ENCODE measurements at places on chromosomes 2 and 18. TPM values are rescaled to one million over a fixed set of nuclear protein-coding genes. Genes with fewer than 3 reads are reported as not detected.

DNA sequence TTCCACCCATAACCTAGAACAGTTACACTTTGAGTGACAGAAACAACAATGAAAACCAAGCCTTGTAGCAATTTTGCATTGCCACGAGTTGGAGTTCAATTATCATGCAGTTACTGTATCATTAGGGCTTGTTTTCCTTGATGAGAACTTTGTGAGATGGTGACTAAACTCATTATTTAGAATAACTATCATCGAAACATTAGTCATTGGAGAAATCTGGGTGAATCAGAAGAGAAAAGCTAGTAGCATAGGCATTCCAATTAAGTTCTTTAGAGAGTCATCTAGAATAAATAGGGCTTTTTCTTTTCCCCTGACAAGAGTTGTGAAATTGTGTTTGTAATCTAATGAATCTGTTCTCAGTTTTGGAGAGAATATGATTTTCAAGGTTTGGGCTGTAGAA lies 122.8 kb upstream of the DOCK10 start:
- H3K4me3 ChIP-seq = no peak overlapping the region
- no peaks in the 10 kb centered on the region for H3K36me3 ChIP-seq
- no peak for DNase-seq
- H3K4me1 ChIP-seq = peaks cover 4% of the 10 kb centered on the region
- H3K27ac ChIP-seq = no peak overlapping the region

- no peak overlapping the region for H3K4me3 ChIP-seq
- no peak overlapping the region for H3K27ac ChIP-seq
- peaks cover 14% of the 10 kb centered on the region for H3K4me1 ChIP-seq
Observed at GRCh38 chr2:171310889-171311288, 122.9 kb downstream of the METTL8 start.

DNA sequence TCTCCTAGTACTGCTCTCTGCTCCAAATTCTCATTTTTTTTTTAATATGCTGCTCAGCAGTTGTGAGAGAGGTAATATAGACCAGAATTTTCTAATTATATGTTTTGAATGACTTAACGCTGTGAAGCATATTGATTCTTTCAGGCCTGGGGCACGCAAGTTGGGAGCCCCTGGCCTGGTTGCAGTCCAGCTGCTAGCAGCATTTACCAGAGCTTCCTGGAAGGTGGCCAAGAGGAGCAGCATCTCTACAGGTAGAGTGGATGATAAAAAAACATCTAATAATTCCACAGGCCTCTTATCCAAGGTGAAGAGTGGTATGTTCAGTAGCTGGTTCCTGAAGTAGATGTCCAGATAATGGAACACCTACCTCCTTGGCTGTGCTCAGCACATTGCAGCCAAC lies 7.3 kb upstream of the UGP2 start:
- no peaks in the 10 kb centered on the region for H3K27me3 ChIP-seq
- H3K4me1 ChIP-seq = no peaks in the 10 kb centered on the region
- H3K4me3 ChIP-seq = no peak overlapping the region
- no peak for DNase-seq
- H3K27ac ChIP-seq = no peak overlapping the region
- H3K36me3 ChIP-seq = no peaks in the 10 kb centered on the region

The TCF7L1 gene
- total RNA-seq = 0.07 TPM

GRCh38 chr2:11404376-11405073 lies 60.1 kb upstream of the ROCK2 start:
- no peak overlapping the region for H3K4me3 ChIP-seq
- DNase-seq = no peak
- no peaks in the 10 kb centered on the region for H3K4me1 ChIP-seq
- no peak overlapping the region for H3K27ac ChIP-seq
- no peaks in the 10 kb centered on the region for H3K27me3 ChIP-seq
- H3K36me3 ChIP-seq = no peaks in the 10 kb centered on the region

DNA sequence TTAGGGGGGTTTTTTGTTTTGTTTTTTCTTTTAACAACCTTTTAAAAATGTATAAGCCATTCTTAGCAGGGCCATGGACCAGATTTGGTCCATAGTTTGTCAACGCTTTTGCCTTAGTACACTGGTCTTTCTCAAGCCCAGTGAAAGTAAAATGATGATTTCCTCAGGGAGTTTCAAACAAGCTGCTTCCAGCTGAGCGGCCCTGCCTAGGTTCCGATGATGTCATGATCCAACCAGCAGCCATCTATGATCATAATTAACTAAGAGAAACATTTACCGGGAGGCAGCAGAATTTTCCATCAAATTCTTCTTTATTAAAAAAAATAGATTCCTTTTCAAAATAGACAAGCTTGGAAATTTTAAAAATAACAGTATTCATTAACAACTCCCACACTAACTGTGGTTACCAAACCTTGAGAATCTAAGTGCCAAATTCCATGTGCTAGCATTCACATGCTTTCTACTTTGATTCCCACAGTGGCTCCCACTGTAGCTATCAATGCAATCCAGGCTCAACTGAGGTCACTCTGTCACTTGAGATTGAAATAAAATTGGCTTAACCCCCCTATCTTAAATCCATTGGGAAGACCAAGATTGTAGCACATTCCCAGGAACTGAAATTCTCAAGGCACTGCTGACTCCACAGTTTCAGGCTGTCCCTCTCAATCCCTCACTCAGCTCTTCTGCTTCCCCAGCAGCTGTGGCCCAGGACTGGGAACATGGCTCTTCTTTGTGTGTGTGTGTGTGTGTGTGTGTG lies 148.9 kb downstream of the RNF152 start:
- H3K27me3 ChIP-seq = peaks cover under 1% of the 10 kb centered on the region
- H3K4me1 ChIP-seq = no peaks in the 10 kb centered on the region
- DNase-seq = no peak
- no peaks in the 10 kb centered on the region for H3K36me3 ChIP-seq

The UGT1A3 gene
- total RNA-seq = not detected

The FSIP2 gene
- total RNA-seq = not detected

DNA sequence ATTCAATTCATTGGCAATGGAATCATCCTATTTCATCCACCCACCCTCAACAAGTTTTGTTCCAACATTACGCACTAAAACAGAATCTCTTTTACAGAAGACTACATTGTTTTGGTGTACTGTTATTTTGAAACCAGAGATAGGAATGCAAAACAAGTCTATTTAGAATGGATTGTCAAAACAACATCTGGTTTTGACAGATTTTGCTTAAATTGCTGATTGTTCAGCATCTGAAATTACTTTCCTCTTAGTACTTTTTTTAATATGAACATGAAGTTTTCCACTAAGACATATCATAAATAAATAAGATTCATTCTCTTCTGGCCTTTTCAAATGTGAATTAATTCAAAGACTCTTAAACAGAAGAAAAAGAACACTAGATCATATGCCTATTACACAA lies 323.9 kb upstream of the TFPI start:
- H3K27me3 ChIP-seq = no peaks in the 10 kb centered on the region
- H3K4me1 ChIP-seq = no peaks in the 10 kb centered on the region
- H3K4me3 ChIP-seq = no peak overlapping the region
- no peaks in the 10 kb centered on the region for H3K36me3 ChIP-seq
- DNase-seq = no peak
- H3K27ac ChIP-seq = no peak overlapping the region

GRCh38 chr18:78494204-78495085 lies 485.2 kb upstream of the SALL3 start:
- H3K4me3 ChIP-seq = no peak overlapping the region
- H3K27ac ChIP-seq = peak overlapping the region; percentile 69
- no peaks in the 10 kb centered on the region for H3K27me3 ChIP-seq
- no peaks in the 10 kb centered on the region for H3K4me1 ChIP-seq
- H3K36me3 ChIP-seq = peaks cover 1% of the 10 kb centered on the region

- H3K27ac ChIP-seq = no peak overlapping the region
- H3K36me3 ChIP-seq = no peaks in the 10 kb centered on the region
- no peak overlapping the region for H3K4me3 ChIP-seq
- no peak for DNase-seq
Observed at GRCh38 chr2:213189001-213189899, 37.8 kb upstream of the IKZF2 start.

DNA sequence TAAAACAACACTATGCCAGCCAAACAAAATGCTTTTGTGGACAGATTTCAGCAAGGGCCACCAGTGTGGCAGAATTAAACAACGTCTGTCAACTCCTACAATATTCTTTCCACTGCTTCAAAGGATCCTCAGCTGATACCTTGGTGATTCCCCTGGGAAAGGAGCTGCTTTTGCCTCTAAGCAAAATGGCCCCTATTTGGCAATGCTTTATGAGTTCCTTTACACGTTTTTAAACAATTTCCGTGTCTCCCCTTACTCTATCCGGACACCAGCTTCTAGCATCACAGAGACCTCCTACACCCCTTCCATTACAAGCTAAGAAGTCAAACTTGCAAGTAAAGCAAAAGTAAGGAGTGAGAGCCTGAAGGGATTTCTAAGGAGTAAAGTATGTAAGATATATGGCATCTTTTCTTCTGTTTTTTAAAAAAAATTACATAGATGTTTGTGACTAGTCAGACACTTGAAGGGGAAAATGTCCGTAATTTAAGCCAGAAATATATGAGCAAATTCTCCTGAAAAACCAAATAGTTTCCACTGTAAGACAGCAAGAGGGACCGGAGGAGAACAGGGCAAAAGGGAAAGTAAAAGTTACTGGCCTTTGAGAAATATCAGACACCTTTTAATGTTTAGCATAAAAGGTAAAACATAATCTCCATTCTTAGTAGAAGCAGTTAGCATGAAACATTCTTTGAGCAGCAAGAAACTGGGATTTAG lies 1.9 kb downstream of the SOS1 start:
- peaks cover 50% of the 10 kb centered on the region for H3K4me1 ChIP-seq
- H3K27me3 ChIP-seq = no peaks in the 10 kb centered on the region
- peak overlapping the region; percentile 80 for H3K4me3 ChIP-seq
- no peak for DNase-seq

The TP53I3 gene
- 0.60 TPM for total RNA-seq

- no peak for DNase-seq
- H3K36me3 ChIP-seq = no peaks in the 10 kb centered on the region
- peaks cover 68% of the 10 kb centered on the region for H3K4me1 ChIP-seq
- no peak overlapping the region for H3K4me3 ChIP-seq
Observed at GRCh38 chr2:42233976-42234441, 64.9 kb downstream of the EML4 start.

DNA sequence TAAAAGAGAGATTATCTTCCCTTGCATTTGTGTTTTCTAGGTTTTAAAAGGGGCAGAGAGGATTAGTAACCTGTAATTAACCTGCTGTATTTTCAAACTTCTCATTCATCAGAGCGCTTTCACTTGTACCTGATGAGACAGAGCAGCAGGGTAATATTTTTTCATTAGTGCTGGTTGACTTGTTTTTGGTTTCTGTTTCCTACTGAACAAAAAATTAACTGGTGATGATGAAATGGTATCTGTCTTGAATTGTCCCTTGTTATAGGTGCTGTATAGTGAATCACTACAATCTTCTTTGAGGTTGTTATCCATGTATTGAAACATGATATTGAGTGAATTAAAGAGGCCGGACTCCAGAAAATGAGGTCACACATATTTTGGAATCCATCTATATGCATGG lies 37.9 kb downstream of the CDH20 start:
- H3K27me3 ChIP-seq = peaks cover 6% of the 10 kb centered on the region
- no peaks in the 10 kb centered on the region for H3K36me3 ChIP-seq
- H3K4me1 ChIP-seq = no peaks in the 10 kb centered on the region
- no peak for DNase-seq

GRCh38 chr18:55462652-55463051 lies 125.3 kb downstream of the TCF4 start:
- DNase-seq = no peak
- H3K36me3 ChIP-seq = no peaks in the 10 kb centered on the region
- peaks cover 12% of the 10 kb centered on the region for H3K27me3 ChIP-seq
- H3K27ac ChIP-seq = no peak overlapping the region
- H3K4me3 ChIP-seq = no peak overlapping the region

DNA sequence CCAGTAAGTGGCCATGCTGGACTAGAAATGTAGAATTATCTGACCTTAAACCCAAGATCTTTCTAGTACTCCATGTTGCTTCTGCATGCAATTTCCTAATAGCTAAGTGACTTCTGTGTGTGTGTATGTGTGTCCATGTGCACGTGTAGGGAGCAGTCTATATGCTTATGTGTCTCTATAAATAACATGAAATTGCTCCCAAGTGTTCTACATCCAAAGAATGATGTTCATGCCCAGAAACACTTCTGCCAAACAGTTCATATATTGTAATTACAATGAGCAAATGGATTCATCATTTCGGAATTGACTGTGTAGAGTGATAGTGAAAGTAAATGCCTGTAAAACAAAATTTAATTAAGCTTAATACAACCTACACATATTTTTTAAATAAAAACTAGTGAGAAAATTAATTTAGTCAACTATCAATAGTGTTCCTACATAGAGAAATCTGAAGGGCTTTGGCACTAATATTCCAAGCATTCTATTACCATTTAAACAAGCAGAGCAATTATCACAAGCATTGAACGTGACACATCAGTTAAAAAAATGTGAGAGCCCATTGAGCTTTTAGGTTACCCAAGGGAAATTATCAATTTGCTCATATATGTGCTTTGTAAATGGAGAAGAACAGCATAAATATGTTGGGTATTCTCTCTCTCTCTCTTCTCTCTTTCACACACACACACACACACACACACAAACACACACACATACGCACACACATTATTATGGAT lies 1067.4 kb downstream of the CNTNAP5 start:
- no peaks in the 10 kb centered on the region for H3K4me1 ChIP-seq
- no peak overlapping the region for H3K27ac ChIP-seq
- H3K4me3 ChIP-seq = no peak overlapping the region
- no peaks in the 10 kb centered on the region for H3K36me3 ChIP-seq
- no peaks in the 10 kb centered on the region for H3K27me3 ChIP-seq

DNA sequence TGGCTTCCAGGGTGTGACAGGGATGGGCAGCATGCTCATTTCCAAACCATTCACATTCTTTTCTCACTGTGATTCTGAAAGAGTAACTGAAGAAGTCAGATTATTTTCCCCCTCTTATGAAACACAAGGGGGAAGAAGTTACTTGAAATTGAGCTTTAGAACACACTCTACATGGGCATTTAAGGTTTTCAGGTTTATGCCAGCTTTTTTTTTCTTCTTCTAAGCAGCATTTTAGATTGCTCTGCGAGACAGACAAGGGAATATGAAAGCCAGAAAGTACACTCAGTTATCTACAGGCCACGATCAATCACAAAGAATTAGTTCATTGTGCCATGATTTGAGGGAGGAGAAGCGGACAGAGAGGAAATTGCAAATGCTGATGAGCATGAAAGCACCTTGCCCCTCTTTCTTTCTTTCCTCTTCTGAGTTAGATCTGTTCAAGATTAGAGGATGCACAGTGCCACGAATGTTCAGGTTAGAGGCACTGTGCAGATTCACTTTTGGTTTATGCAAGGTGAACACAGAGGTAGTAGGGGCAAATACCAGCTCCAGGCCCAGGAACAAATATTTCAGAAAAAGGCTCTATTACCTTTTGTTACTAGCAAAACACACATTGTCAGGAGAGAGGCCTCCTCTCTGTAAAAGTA lies 49.2 kb downstream of the CXCR4 start:
- peaks cover 31% of the 10 kb centered on the region for H3K4me1 ChIP-seq
- no peaks in the 10 kb centered on the region for H3K27me3 ChIP-seq
- H3K36me3 ChIP-seq = no peaks in the 10 kb centered on the region
- no peak overlapping the region for H3K27ac ChIP-seq

- peaks cover 10% of the 10 kb centered on the region for H3K27me3 ChIP-seq
- no peaks in the 10 kb centered on the region for H3K4me1 ChIP-seq
- DNase-seq = no peak
- H3K27ac ChIP-seq = no peak overlapping the region
- no peaks in the 10 kb centered on the region for H3K36me3 ChIP-seq
- no peak overlapping the region for H3K4me3 ChIP-seq
Observed at GRCh38 chr18:37285825-37286224, 279.8 kb downstream of the CELF4 start.
